Inflammatory macrophage treated with lipopolysaccharide for 1 hour (primary cell): ENCODE measurements at places on chromosomes 2 and 18.

DNA sequence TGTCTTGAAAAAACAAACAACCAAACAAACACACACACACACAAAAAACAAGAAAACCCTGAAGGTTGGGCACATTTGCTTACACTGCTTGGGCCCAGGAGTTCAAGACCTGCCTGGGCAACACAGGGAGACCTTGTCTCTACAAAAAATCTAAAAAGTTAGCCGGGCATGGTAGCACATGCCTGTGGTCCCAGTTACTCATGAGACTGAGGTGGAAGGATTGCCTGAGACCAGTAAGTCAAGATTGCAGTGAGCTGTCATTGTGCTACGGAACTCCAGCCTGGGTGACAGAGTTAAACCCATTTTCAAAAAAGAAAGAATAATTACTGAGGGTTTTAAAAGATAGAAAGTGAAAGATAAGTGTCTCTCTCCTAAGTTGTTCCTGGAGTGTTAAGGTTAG, 103.4 kb downstream of the MBD5 start:
- DNase-seq = no peak

GRCh38 chr2:212914392-212914791, 237.0 kb downstream of the IKZF2 start:
- no peak for DNase-seq

GRCh38 chr2:163735685-163736432, at the start of gene FIGN:
Gene FIGN (minus strand): TSS chr2:163736008. CDS start chr2:163734927, 1,081 bp downstream.
- DNase-seq = no peak

DNA sequence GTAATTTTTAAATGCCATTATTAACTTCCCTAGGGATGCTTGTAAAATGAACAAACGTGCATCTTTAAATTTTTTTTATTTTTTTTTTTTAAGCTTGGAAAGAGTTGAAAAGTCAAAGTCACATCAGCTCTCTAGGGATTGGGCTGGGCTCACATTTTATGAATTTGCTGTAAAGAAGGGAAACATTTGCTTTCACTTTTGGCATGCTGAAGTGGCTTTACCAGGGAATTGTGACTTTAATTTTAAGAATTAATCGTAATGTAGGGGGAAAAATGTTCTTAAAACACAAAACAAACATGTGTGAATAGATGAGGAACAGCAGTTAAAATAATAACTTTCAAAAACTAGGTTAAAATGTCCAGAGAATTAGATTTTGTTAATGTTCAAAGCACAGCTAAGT, 123.0 kb downstream of the AGAP1 start:
- no peak for DNase-seq

GRCh38 chr2:188518381-188518780, 226.7 kb downstream of the GULP1 start:
- no peak for DNase-seq

GRCh38 chr18:48955830-48956261, 5.1 kb upstream of the SMAD7 start:
- DNase-seq = no peak

- DNase-seq = no peak
These were observed 68.2 kb downstream of the ASAP2 start for GRCh38 chr2:9274701-9275343.

DNA sequence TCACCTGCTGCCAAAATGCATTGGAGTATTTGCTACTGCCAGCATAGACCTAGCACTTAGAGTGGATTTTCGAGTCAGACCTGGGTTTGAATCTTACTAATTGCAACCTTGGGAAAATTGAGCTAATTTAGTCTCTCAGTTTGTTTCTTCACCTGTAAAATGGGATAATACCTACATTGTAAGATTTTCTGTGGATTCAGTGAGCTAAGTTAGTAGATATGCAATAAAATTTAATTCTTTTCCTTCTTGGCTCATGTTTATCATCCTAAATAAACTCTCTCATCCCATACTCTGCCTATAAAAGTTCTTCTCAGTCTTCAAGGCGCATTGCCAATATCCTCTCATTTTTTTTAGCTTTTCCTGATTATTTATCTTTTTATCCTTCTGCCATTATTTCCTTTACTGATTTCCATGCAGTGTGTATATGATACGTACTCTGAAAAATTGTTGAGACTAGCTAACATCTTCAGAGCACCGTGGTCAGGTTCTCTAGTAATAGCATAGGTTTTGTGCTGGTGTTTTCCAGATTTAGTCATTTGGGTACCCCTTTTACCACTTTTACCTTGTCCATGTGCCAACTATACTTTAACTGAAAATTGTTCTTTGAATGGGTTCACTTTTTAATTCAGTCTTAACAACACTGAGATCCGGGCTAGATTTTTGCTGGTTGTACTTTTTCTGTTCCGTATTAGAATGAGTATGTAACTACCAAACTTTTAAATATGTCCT, 7.3 kb downstream of the CEP192 start:
- DNase-seq = no peak

GRCh38 chr2:34353509-34354113, 754.5 kb upstream of the FAM98A start:
- DNase-seq = no peak

DNA sequence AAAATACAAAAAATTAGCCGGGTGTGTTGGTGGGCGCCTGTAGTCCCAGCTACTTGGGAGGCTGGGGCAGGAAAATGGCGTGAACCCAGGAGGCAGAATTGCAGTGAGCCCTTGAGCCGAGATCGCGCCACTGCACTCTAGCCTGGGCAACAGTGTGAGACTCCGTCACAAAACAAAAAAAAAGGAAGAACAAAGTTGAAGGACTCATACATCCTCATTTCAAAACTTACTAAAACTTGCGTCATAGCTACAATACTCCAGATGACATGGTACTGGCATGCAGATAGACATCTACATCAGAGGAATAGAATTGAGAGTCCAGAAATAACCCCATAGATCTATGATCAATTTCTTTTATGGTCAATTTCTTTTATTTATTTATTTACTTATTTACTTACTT, 13.6 kb upstream of the CYP27C1 start:
- peak; percentile 72 for DNase-seq

GRCh38 chr18:63626431-63626830, 17.6 kb downstream of the SERPINB4 start:
- DNase-seq = no peak
